ENCODE measurements at places on chromosomes 16 and 17.
A peak's percentile ranks its signal among the peaks of the same experiment; 100 is the strongest.

DNA sequence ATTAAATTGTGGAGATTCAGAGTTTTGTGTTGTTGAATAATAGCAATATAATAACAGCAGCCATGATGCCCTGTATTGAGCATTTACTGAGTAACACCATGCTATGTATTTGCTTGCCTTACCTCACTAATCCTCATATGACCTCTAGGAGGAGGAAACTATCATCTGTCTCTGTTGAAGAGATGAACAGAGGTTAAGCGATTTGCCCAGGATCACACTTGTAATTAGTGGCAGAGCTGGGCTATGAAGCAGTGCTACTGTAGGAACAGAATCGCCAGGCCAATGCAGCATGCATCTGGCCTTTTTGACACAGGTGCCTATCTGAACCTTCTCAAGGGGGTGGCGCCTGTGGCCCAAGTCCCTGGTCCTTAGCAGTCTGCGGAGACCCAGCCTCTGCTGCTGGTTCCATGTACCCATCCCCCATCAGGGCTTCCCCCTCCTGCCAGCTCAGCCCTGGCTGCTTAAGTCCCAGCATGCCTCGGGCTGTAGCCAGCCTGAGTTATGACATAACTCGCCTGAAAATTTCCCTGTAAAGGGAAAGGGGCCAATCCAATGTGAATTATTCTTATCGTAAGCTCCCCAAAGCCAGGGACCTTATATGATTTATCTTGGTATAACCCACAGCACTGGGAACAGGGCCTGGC lies 50.4 kb upstream of the HS3ST2 start:
- no peak for DNase-seq

- no peak for DNase-seq
These were observed 15.4 kb downstream of the CD7 start for GRCh38 chr17:82301916-82302567.

- DNase-seq = no peak
These were observed 10.9 kb downstream of the HS3ST6 start for GRCh38 chr16:1907226-1907860.

GRCh38 chr17:65723431-65724151 lies 162.1 kb upstream of the AXIN2 start:
- no peak for DNase-seq

DNA sequence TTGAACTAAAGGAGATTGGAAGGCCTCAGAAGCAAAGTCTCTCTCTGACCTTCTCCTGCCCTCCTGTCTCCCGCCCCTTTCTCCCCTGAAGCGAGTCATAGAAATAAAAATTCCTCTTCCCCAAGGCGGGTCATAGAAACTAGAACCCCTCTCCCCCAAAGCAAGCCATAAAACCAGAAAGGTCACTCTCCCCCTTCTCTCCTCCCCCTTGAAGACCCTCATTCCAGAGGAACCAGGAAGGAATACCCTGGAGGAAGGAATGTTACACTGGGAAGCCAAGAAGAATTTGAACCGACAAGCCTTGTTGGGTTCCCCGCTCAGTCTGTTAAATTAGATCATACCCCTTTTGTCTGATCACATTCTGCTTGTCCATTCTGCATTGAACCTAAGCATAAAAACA lies 2.7 kb upstream of the GJC1 start:
- DNase-seq = no peak

- no peak for DNase-seq
These were observed 82.2 kb upstream of the CDH13 start for GRCh38 chr16:82544378-82545160.

- no peak for DNase-seq
These were observed 27.4 kb downstream of the CDRT15 start for GRCh38 chr17:14209215-14209614.

DNA sequence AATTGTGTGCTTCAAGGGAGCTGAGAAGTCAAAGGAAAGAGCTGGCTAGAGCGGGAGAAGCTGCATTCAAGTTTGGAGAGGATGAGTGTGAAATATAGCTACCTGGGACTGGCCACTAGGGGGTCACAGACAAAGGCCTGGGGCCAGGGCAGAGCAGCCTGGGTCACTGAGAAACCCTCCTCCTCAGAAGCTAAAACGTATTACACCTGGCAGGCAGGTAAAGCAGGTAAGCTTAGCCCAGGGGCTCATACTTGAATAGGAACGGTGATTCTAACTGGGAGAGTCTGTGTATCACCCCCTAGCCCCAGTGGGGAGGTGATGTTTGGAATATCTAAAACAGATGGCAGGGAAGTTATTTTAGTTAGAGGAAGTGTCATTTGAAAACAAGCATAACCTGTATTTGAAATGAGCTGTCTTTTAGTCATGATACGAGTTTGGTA lies 6.8 kb downstream of the KRT37 start:
- DNase-seq = peak; percentile 90

- peak; percentile 73 for DNase-seq
These were observed 9.0 kb downstream of the SLC5A10 start for GRCh38 chr17:18960803-18961511.

DNA sequence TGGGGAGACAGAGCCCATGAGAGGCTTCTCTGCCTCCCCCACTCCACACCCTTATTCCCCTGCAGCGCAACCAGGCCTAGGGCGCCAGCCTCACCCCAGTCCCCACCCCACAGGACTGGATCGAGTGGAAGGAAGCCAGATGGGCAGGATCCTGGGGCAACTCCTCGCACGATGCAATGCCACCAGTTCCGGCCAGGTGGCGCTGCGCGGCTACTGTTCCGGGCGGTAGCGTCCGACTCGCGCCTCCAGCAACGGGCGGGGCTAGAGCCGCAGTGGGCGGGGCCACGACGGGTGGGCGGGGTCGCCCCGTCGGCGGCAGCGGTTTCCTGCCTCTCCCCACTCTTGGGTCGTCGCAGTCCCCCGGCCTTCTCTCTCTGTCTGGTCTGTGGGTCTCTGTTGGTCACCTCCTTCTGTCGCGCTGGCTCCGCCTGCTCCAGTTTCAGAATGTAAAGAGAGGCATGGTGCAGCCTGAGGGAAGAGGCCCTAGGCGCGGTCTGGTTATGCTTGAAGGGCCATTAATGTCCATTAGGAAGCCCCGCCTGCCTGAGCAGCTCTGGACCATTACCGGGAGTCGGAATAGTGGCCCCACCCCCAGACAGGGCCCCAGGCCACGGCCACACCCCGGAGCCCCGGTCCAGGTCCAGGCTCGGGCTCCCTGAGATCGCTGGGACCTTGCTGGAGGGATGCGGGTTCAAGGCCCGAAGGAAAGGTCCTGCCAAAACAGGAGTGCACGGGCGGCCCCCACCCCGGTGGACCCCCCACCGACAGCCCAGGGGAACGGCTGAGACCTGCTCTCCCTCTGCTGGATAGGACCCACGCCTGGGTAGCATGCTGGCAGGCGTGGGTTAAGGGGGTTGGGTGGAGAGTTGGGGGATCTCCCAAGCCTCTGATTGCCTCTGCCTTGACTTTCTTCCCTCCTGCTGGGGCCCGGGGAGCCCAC lies 3.3 kb upstream of the NHERF2 start:
- peak; percentile 96 for DNase-seq

DNA sequence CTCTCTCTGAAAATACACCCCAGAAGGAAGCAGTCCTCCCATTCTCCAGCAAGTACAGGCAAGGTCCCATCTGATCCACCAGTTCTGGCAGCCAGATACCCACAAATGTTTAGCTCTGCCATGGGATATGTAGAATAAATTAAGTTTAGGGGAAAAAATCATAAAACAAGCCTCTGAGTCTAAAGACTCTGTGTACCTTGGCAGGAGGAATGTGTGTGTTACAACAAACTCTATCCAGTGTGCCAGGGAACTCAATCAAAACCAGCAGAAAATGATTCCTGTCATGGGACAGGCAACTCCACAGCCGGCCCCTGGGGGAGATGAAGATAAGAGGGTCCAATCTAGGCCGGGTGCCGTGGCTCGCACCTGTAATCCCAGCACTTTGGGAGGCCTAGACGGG lies 73.4 kb downstream of the MRM3 start:
- no peak for DNase-seq

DNA sequence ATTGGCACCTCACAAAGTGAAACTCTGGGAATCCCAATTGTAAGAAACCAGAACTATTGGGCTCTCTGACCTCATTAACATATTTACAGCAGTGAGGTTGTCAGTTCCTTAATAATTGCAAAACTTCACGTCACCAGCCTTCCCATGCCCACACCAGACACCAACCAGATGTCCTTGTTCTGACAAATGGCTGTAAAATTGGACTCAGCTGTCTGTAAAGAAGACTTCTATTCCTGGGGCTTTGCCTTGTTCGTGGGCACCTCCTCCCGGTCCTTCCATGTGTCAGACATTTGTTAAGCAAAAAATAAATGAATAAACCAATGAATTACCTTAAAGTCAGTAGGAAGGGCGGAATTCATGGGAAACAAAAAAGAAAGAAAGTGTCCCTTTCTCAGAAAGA lies 284.3 kb upstream of the CDH11 start:
- DNase-seq = no peak

GRCh38 chr16:58843675-58844074 lies 109.6 kb upstream of the GOT2 start:
- DNase-seq = no peak

GRCh38 chr17:29583324-29584248 lies 5.9 kb downstream of the GIT1 start:
- no peak for DNase-seq

DNA sequence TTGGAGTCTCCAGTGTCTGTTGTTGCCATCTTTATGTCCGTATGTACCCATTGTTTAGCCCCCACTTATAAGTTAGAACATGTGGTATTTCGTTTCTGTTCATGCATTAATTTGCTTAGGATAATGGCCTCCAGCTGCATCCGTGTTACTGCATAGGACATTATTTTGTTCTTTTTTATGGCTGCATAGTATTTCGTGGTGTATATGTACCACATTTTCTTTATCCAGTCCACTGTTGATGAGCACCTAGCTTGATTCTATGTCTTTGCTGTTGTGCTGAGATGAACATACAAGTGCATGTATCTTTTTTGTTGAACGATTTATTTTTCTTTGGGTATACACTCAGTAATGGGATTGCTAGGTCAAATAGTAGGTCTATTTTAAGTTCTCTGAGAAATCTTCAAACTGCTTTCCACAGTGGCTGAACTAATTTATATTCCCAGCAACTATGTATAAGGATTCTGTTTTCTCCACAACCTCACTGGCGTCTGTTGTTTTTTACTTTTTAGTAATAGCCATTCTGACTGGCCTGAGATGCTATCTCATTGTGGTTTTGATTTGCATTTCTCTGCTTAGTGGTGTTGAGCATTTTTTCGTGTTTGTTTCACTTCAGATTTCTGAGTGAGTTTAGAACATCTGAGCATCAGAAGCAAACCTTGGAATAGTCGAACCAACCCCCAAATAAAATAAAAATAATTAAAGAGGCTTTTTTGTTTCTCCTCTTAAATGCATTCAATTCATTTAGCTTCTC lies 304.7 kb downstream of the ZFHX3 start:
- DNase-seq = no peak

GRCh38 chr17:8693328-8693727 lies 51.3 kb downstream of the CCDC42 start:
- DNase-seq = no peak

DNA sequence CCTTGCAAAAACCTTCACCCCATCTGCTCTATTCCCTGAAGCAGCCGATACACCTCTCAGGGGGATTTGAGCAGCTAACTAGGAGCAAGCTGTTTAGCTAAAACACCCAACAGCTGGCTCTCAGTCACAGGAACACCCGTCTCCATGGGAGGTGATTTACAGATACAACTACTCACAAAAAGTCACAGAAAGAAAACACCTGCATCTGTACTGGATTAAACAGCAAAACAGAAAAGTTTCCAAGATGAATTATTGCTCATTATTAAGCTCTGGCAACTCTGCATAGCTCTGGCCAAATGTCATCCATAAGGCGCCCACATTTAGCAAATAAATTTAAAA lies 22.3 kb downstream of the GJC1 start:
- no peak for DNase-seq

- DNase-seq = no peak
These were observed 17.4 kb upstream of the NOS2 start for GRCh38 chr17:27817731-27818130.
